Left forelimb (tissue), 1 donor: ENCODE measurements at places on chromosomes 6 and 20.

- no peak for DNase-seq
These were observed 7.9 kb downstream of the MAP3K4 start for GRCh38 chr6:160999516-160999915.

DNA sequence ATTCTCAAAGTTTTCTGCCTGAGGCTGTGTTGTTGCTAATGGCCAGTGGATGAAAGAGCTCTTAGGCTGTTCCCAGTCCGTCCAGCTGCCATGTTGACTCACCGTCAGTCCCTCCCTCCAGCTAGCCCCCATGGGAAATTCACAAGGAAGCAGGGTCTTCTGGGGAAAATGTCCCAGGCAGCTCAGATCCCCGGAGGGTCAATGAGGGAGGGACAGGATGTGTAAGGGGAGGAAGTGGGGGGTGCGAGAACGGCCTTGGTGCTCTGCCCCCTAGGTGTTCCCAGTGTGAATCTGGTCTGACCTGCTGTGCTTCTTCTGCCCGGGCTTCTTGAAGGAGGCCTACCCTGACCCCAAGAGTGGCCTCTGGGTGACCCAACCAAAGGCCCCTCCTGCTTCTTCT, 65.9 kb downstream of the CEBPB start:
- DNase-seq: no peak

- DNase-seq: no peak
These were observed 108.1 kb downstream of the FAM50B start for GRCh38 chr6:3957321-3957720.

- DNase-seq: no peak
These were observed 6.8 kb downstream of the PCSK2 start for GRCh38 chr20:17233626-17234025.

DNA sequence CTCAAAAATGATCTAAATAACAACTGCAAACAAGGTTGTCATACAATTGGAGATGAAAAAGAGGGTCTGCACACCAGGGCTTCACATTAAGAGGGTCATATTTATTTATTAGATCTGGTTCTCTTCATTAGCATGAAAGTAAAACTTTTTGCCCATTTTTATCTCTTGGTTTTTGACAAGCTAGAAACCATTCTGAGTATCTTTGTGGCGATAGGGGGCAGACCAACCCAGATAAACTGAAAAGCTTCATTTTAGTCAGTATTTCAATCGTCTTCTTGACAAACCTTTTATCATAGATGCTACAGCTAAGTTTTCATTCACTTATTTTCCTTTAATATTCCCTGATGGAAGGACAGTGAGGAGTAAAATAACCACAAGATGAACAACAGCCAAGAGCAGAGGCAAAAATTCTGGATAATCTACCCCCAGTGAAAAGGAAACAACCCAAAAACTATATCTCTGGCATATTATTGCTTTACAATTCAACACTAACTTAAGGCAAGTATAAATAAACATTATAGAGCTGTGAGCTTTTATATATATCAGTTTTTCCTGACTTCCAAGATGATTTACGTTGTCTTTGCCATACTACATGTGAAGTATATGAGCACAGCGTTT, 45.2 kb downstream of the THEMIS start:
- DNase-seq: no peak

GRCh38 chr6:139648430-139649000, 274.1 kb upstream of the CITED2 start:
- no peak for DNase-seq

DNA sequence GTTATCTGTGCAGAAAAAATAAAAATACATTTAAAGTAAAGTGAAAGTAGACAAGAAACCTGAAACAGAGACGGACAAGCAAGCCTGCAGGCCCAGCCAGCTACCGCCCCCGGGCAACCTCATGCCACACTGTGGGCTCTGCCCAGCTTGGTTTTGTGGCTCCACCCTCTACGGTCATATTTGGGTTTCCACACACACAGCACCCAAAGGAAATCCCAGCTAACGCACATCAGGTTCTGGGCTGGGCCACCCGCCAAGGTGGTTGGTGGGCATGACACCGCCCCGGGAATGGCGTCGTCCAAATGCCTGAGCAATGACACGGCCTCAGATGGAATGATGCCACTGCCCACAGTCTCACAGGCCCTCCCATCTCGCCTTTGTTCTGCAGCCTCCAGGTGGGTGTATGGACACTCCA, 22.9 kb downstream of the FAM110A start:
- no peak for DNase-seq

DNA sequence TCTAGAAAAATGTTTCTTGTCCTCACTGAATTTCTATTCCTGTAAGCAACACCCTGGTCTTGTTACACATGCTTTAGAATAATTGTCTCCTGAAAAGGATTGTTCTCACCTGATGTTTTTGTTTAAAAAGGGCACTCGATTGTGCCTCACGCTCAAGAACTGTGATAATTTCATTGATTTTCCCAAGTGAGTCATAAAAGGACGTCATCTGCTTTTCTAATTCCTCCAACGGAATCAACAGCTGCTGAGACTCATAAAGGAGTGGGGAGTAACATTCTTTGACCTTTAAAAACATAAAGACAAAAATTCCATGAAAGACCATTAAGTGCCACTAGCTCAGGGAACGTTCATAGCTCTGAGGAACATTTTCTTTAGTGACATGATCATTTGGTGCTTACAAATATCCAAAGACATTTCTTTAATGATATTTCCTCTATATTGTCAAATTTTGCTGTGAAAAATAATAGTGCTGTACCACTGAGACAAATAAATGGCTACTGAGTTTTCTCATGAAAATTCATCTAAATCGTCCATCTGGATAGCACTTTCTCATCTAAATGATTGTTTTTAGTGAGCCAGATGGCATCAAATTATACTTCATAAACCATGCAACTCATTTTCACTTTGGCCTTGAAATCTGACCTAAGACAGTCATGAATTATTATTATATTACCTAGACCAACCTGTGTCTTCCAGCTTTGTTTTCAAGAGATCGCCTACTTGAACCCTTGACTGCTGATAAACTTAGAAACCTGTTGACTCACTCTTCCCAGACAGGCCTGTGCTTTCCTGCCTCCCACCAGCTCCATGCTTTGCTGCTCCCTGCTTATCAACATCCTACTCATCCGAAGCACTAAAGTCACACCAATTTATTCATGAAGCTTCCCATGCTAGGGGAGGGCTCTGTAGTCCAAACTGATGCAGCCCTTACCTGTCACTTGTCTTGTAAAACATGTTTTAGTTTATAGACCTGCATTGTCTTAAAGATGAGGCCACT, 178.2 kb downstream of the SYNE1 start:
- no peak for DNase-seq

GRCh38 chr20:4484379-4484997, 237.2 kb upstream of the PRND start:
- DNase-seq: no peak

DNA sequence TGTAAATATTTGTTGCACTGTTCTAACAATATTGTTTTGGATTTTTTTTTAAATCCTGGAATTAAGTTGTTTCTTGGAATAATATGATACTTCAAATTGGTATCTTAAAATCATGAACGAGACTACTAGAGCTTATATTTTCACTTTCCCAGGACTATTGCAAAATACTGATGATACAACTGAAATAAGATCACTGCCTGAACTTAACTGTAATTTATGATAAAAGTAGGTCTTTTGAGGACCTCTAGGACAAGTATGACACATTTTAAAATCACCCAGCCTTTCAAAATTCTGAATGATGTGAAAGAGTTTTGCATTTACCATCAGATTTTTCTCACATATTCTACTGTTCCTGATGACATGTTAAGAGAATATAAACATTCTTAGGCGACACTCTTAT, 8.6 kb upstream of the UBE2J1 start:
- no peak for DNase-seq

DNA sequence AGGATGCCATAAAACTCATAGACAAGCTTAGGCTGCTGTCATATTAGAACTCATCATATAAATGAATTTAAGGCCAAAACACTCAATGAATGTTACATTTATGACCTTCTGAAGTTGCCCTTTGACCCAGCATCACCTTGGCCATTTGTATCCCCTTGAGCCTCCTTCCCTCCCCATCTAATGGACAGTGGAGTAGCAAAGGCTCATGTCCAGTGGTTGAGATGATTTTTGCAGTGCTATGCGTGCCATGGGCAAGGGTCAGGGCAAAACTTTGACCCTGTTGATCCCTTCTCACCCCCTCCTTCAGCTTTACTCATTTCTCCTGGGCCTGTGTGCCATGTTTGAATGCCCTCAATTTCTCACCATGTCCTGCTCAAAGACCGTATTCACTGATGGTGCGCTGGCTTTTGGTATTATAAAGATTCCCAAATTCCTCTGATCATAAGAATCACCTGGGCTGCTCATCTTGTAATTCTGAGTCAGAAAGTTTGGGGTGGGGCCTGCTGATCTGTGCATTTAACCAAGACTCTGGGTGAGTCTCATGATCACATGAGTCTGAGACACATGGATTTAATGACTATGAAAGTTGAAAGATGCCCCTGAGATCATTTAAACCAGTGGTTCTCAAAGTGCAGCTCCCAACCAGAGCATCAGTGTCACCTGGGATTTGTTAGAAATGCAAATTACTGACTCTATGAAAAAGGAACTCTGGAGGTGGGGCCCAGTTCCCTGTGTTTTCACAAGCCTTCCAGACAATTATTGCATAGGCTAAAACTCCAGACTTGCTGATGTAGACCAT, 57.5 kb upstream of the IL20RA start:
- no peak for DNase-seq

DNA sequence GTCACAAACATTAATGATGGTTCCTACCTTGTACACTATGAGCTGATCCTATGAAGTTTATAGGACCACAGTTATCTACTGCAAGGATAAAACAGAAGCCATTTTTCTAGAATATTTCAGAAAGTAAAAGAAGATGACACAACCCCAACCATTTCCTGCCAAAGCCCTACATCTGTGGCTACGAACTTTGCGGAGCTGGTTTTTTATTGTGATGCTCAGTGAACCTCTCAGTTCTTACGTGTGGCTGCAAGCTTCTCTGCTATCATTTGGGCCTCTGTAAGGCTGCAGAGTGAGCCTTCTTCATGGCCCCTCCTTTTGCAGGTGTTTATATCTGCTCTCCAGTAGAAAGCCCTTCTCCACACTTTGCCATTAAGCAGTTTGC, 17.8 kb upstream of the TAGAP start:
- DNase-seq: no peak

- no peak for DNase-seq
These were observed 178.9 kb downstream of the FUT9 start for GRCh38 chr6:96194675-96195074.

GRCh38 chr6:143843677-143843999, 500 bp downstream of the LTV1 start:
- no peak for DNase-seq

DNA sequence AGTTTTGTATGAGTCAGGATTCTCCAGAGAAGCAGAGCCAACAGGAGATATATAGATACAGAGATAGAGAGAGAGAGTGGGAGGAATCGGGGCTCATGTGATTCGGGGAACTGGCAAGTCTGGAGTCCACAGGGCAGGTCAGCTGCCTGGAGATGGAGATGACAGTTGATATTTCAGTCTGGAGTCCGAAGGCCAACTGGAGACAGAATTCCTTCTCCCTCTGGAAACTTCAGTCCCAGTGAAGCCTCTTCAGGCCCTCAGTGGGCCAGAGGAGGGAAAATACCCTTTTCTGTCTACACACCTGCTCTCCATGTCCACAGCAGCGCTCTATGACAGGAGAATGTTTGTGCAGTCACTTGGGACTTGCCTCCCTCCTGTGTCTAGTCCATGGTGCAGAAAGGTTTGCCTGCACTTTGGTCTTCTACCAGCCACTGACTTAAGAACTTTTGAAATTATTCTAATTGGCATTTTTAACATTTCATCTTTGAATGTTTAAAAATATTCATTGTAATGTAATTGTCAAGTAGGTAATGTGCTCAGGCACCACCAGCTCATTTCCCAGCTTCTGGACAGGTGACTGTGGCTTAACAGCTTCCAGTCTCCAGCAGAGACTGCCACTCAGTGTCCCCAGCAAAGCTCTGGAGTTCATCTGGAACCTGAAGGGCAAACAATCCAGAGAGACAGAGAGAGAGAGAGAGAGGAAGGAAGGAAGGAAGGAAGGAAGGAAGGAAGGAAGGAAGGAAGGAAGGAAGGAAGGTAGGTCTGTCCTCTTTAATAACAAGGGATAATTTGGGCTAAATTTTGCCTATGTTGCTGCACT, 43.8 kb upstream of the AFDN start:
- DNase-seq: peak; percentile 45

GRCh38 chr20:61297986-61298385, 45.9 kb downstream of the CDH4 start:
- no peak for DNase-seq

DNA sequence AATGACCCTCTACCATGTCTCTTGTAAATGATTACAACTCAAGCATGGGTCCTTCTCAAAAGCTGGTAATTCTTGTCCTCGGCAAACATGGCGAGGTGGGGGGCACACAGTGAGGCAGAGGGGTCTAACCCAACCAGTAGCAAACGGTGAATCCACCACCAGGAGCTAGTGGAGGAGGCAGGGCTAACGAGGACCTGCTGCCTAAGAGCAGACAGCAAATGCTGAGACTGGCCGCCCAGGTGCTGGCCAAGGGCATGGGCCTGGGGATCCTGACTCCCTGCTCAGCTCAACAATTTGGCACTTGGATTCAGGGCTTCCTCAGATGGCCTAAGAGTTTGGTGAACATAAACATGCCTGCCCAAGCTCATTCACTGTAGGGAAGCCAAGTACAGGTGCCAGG, 18.4 kb downstream of the PCIF1 start:
- DNase-seq: no peak

DNA sequence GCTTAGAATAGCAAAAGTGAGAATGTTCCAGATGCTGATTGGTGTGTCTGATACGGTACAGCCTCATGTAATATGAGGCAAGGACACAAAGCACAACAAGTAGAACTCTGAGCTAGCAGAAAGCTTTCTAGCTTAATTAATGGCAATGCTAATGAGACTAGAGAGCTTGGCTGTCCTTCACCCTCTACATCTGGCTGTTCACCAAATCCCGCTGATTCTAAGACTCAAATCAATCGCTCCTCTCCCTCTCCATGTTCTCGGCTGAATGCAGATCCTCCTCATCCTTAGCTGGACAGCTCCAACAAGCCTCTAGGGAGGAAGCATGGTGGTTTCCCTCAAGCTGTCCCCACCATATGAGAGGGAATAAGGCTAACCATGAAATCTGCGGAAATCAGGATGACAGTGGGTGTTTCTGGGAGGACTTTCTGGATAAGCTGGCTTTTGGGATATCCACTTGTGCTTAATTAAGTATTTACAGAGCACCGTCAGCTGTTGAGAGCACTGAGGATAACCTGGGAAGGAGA, 128.9 kb downstream of the FOXC1 start:
- DNase-seq: no peak

DNA sequence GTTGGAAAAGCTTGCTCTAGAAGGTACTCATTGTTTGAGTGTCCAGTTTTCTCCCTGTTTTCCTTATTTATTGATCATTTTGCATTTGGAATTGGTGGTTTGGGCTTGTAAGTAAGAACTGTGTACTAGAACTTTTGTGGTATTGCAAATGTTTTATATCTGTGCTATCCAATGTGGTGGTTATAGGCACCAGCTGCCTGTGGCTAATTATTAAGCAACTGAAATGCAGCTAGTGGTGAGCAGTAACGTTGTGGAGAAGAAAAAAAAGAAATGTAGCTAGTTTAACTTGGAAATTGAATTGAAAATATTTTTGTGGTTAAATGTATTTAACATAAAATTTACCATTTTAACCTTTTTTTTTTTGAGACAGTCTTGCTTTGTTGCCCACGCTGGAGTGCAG, 50.7 kb upstream of the MAPK13 start:
- no peak for DNase-seq

GRCh38 chr6:134734312-134734869, 215.5 kb downstream of the ALDH8A1 start:
- DNase-seq: no peak

- DNase-seq: no peak
These were observed 4.1 kb upstream of the CRYBG1 start for GRCh38 chr6:106356378-106356777.
